Stimulated activated CD4-positive, alpha-beta T cell treated with anti-CD3 and anti-CD28 coated beads, TNF-alpha, amount 100 ng/mL, for 1 hour (primary cell): ENCODE measurements at places on chromosomes 7 and 10.

DNA sequence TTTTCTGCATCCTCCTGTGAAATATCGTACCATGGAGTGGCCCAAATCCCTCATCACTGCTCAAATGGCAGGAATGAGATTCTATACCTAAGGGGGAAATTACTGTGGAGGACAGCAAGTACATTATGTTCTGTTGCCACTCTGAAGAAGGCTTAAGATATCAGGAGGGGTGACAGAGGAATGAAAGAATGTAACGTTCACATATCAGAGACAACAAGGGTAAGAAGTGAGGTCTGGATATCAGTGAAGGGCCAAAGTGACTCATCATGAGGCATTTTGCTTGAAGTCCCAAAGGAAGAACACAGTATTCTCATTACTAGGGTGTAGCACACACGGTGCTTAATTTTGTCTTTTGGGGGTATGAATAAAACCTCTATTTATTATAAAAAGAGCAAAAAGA lies 71.5 kb upstream of the SLC13A1 start:
- DNase-seq = no peak

DNA sequence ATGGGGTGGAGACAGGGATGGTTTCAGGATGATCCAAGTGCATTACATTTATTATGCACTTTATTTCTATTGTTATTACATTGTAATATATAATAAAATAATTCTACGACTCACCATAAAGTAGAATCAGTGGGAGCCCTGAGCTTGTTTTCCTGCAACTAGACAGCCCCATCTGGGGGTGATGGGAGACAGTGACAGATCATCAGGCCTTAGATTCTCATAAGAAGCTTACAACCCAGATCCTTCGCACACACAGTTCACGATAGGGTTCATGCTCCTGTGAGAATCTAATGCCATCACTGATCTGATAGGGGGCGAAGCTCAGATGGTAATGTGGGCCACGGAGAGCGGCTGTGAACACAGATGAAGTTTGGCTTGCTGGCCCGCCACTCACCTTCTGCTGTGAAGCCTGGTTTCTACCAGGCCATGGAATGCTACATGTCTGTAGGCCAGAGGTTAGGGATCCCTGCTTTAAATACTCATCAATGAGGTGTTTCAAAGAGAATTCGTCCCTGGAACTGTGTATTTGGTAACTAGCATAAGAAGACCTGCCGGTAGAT lies 21.2 kb upstream of the PRKCQ start:
- no peak for DNase-seq

GRCh38 chr10:101215397-101216206 lies 13.7 kb downstream of the LBX1 start:
- no peak for DNase-seq

GRCh38 chr7:136339464-136339863 lies 362.3 kb upstream of the MTPN start:
- DNase-seq = no peak

- no peak for DNase-seq
Observed at GRCh38 chr10:60883187-60883586, 60.8 kb downstream of the RHOBTB1 start.

DNA sequence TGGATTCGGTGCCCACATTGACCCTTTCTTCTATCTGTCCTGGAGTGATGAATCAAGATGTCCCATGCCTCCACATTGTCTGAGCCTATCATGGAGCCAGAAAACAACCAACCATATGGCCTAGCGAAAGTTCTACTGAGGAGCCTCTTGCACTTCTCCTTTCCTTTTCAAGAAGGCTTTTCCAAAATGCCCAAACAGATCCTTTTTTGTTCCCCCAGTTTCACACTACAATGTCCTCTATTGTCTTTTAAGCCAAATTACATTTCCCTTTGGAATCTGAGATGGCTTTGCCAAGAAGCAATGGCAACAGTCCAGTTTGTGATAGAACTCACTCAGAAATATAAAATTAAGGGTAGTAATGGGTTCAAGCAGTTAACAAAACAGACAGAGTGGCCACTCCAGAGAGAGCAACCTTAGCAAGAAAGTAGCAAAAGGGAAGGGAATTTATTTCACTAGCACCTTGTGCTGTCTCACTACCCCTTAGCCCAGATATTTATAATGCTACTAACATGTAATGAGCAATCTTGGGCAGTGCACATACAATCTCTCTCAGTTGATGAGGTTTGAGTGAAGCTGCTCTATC lies 194.6 kb upstream of the PDE1C start:
- DNase-seq = no peak

GRCh38 chr10:117175901-117176534 lies 21.3 kb upstream of the KCNK18 start:
- DNase-seq = peak; percentile 71

DNA sequence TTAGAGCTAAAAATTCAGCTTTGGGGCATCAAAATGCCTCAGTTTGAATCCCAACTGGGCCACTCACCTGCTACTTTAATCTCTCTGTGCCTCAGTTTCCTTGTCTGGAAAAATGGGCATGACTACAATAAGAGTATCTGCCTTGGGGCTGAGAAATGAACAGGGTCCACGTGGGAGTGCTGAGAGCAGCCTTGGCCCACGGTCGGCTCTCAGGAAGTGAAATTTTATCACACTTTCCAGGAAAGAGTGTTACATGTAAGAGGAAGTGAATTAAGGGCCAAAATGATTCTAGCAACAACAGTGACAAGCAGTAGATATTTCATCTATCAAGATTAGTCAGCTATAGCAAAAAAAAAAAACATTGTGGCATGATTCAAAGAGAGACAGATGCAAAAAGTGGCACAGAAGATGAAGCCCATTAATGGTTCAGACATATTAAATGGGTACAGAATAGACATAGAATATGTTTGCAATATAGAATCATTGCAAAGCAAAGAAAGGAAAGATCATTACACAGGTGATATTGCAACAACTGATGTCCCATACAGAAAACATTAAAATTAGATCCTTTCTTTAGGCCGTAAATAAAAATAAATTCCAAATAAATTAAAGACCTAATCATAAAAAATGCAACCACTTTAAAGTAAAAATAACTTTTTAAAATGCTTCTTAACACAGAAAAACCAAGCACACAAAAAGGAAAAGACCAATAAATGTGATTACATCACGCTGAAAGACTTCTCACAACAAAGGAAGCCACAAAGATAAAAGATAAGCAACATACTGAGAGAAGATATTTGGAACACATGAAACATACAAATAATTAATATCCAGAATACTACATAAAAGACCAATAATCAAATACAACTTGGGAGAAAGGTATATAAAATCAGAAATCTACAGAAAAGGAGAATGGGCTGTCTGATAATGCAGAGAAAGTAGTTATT lies 4.3 kb downstream of the TMEM273 start:
- no peak for DNase-seq

- DNase-seq = no peak
Observed at GRCh38 chr7:46544396-46545008, 623.4 kb upstream of the IGFBP3 start.

DNA sequence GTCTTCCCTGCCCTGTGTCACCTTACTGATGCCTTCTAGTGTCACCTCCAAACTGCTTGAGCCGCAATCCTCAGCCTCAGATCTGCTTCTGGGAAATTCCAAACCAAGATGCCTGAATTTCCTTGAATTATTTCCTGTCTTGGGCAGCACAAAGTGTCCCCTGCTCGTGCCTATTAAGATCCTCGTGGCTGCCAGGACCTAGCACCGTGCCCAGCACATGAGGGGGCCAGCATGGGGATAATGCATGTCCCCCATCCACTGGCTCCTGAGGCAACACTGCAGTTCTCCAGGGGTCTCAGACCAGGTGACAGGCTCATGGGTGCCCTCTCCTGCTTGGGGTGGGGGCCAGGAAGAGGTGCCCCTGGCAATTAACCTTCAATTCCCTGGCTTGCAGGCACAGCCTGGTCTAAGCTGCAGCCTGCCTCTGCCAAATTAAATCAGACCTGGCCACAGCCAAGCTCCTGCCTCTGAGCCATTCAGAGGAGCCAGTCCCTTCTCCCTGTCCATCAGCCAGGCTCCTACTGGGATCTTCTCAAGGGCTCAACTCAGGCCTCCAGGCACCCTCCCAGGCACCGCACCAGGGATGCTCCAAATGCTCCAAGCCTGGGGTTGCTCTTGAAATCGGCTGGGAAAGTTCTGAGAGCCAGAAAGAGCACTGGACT lies 146.6 kb downstream of the SH3PXD2A start:
- no peak for DNase-seq

DNA sequence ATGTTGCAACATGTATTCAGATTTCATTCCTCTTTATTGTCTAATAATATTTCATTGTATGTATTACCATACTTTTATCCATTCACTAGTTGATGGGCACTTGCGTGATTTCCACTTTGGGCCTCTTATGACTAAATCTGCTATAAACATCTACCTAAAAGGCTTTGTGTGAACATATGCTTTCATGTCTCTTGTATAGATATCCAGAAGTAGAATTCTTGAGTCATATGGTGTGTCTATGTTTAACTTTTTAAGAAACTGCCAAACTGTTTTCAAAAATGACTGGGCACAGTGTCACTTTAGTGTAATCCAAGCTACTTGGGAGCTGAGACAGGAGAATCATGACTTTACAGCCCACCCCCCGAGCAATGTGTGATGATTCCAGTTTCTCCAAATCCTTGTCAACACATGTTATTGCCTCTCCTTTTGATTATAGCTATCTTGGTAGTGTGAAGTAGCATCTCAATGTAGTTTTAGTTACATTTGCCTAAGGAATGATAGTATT lies 618.9 kb upstream of the C7orf33 start:
- DNase-seq = no peak

- no peak for DNase-seq
Observed at GRCh38 chr10:79532-80215, 30.6 kb upstream of the TUBB8 start.

DNA sequence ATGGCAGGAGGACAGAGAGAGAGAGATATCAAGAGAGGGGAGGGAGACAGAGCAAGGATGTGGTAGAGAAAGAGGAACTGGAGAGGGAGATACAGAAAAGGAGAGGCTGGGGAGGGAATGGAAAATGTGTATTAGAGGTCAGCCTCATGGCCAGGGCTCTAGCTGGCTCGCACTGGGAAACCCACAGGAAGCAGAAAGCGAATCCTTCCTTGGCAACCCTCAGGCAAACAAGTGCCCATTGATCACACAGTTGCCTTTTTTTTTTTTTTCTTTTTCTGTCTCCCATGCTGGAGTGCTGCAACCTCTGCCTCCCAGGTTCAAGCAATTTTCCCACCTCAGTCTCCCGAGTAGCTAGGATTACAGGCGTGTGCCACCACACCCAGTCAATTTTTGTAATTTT lies 391.2 kb downstream of the TYW1 start:
- DNase-seq = no peak

GRCh38 chr10:52484206-52485065 lies 170.4 kb downstream of the DKK1 start:
- DNase-seq = no peak

GRCh38 chr7:101466871-101467270 lies 104.2 kb downstream of the COL26A1 start:
- DNase-seq = no peak

DNA sequence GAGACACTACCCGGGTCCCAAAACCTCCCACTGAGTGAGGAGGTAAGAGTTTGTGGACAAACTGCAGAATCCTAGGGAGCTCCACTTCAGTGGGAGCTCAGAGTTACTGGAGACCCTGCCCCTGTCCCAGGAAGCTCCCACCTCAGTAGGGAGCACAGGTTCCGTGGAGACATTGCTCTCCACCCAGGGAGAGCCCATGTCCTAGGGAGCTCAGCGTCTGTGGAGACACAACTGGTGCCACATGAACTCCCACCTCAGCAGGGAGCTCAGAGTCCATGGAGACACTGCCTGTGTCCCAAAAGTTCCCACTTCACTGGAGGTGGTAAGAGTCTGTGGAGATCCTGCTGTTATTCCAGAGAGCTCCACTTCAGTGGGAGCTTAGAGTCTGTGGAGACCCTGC lies 6.3 kb downstream of the MYO1G start:
- DNase-seq = no peak

- no peak for DNase-seq
Observed at GRCh38 chr7:32914184-32914583, 22.6 kb upstream of the KBTBD2 start.

- DNase-seq = no peak
Observed at GRCh38 chr10:80700252-80700651, 162.6 kb downstream of the SH2D4B start.

DNA sequence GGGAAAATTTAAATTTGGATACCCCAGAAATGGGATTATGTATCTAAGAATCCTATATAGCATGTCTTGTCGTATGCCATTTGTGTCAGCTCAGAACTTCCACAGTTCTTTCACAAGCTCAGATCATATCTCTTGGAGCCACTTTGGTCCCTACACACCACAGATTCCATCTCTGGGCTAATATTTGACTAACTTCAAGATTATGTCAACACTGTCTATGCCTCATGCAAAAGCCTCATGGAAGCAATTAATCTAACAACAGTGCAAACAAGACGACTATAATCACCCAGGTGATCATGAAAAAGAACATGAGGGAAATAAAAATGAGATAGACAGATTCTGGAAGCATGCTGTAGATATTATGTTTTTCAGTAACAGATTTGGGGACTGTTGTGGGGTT lies 189.1 kb downstream of the LRRTM3 start:
- no peak for DNase-seq

DNA sequence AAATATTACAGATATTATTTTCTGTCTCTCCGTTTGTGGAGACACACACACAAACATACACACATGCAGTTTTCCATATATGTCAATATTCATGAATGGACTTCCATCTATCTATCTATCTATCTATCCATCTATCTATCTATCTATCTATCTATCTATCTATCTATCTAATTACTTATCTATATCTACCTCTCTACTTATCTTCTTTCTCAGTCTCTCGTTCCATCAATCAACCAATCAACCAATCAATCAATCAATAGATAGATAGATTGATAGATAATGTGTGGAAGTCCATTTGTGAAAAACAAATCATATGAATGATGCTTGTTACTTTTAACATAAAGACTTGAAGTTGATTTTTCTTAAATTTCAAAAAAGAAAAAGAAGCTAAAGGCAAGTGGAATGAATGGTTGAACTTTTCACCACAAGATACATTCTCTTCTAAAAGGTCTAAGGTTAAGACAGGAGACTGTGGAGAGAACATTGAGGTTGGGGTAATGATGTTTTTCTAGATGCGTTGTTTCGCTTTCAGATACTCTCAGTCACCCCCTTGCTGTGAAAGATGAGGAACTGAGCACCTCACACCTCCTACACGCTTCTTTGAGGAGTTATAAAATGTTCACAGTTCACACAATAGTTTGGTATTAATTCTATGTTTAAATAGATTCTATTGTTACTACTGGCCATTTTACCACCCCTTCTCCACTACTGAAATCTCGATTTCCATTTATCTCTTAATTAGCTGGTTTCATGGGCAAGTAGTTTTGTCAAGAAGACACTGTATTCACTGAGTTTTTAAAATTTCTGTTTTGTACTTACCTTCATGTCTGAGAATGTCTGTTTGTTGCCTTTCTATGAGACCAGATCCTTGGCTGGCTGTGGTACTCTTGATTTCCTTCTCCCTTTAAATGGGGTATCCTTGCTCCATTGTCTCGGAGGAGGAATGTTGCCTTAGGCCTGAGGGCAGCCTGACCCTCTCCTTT lies 114.1 kb downstream of the EMX2 start:
- DNase-seq = no peak

DNA sequence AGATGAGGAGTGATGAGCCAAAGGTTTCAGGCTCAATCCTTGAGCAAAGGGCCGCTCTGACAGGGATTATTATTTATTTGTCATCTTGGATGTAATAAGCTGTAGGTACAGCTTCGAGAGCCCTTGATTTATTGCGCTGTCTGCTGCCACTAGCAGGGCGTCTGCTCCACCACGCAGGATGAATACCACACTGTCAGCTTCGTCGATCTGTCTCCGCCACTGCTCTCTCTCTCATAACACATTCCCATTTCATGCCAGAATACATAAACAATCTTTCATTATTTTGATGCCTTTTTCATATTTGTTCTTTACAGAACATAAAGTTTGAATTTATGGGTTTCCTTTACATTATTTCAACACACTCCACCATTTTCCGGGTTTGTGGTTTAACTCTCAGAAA lies 276.6 kb downstream of the LRMDA start:
- no peak for DNase-seq
